ENCODE measurements at places on chromosomes 16 and 17.

DNA sequence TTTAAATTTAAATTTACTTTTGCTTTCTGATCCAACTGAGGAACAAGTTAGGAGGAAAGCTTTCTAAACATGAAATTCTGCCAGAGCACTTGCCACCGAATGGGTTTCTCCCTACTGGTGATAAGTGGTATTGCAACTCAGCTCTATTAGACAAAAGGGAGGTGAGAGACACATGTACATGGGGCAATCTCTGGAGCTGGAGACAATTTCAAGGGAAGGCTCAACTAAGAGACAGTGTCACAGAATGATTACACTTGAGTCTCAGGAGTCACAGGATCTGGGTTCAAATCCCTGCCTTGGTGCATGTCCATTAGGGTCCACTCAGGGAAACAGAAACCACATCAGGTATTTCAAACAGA is 37.4 kb downstream of the SOCS1 start:
- DNase-seq: no peak

GRCh38 chr16:22093996-22094395 is 1.7 kb downstream of the VWA3A start:
- no peak for DNase-seq

- DNase-seq: no peak
Measured at GRCh38 chr17:37045351-37045922, 96.7 kb downstream of the AATF start.

- no peak for DNase-seq
Measured at GRCh38 chr16:28494121-28494851, at the start of gene APOBR. Gene APOBR (plus strand): TSS chr16:28494643. CDS start chr16:28494682, 39 bp downstream.

DNA sequence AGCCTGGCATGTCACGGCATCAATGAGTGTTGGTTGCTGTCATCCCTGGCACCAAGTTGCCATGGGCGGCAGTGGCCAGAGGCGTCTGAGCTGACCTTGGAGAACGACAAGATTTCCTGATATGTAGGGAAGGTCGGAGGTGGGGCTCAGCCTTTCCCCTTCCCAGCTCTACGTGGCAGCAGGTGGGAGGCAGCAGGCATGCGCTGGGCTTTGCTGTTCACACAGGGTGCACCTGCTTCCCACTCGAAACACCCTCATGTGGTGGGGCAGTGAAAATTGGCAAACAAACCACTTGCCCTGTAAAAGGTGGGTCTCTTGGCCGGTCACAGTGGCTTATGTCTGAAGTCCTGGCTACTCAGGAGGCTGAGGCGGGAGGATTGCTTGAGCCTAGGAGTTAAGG is 12.3 kb upstream of the TFAP4 start:
- DNase-seq: no peak

GRCh38 chr17:2789700-2790099 is 6.5 kb upstream of the RAP1GAP2 start:
- DNase-seq: no peak

DNA sequence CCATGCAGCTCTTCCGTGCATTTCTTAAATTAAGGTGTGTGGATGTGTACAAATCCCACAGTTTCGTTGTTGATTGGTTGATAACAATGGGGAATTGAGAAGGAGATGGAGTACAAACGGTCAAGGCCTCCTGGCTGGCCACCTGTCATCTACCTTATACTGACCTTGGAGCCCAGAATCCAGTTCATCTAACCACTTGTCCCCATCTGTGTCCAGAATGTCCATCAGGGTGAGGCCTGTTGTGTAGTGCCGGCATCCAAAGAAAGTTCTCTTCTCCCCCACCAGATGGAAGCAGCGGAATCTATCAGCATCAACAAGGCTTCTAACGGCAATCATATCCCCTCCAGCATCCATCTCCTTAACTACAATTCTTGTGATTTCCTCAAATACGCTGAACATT is 1.5 kb downstream of the GSDMB start:
- DNase-seq: no peak

DNA sequence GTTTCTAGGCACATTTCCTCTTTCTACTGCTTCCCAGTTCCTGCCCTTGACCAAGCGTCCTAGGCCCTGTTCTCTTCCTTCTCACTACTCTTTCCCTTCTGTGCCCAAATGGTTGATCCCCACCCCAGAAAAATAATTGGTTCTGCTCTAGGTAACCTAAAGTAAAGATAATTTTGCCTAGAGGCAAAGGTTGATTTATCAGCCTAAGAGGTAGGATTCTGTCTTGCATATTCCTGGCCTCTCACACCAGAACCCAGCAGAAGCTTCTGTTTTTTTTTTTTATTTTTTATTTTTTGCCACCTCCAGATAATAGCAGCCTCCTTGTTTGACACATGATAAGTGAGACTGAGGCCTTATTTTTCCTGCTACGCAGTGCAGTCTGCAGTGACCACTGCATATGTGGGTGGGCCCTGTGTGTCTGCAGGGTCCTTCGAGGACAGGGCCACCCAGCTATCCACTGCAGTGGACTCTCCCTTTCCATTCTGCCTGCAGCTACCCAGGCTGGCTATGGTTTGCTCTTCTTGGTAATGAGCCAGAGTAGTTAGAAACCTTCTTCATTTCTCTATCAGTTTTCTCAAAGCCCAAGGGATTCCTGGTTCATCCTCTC is 701 bp downstream of the PIPOX start:
- DNase-seq: no peak

DNA sequence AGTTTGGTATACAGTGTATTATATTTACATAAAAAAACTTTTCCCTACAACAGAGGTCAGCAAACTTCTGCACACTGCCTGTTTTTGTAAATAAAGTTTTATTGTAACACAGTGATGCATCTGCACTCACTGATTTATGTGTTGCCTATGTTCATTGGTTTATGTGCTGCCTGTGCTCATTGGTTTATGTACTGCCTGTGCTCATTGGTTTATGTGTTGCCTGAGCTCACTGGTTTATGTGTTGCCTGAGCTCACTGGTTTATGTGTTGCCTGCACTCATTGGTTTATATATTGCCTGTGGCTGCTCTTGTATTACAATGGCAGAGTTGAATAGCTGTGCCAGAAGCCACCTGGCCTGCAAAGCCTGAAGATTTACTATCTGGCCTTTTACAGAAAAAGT is 81.6 kb downstream of the MYH11 start:
- DNase-seq: peak; percentile 42

- no peak for DNase-seq
Measured at GRCh38 chr16:7566360-7566759, 233.7 kb downstream of the RBFOX1 start.

DNA sequence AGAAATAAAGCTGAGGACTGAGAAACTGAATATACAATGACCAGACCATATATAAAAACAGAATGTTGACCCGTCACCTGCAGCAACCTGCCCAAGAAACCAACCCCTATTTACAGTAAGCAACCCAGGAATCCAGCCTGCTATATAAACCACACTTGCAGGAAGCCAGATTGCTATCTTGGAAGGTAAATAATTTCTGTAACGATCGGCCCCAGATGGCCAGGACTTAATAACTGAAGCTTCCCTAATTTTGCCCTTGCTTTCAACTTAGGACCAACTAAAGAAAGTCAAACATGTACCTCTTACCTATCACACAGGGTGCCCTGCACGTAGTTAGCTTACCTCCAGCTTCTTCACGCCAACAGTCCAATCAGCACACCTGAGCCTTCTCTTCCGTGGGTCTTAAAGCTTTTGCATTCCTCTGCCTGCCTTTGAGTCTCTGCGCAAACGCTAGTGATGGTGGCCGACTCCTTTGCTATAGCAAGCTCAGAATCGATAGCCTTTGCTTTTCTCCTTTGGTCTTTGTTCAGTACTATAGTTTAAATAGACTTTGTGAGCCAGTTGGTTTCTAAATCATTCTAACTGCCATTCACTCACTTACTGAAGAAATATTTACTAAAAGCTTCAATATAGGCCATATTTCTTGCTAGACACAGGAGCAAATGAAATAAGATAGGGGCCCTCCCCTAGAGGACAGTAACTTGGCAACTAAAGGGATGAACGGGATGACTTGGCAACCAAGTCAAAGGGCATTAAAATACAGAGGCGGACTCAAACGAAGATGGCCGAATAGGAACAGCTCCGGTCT is 31.3 kb downstream of the MPHOSPH6 start:
- DNase-seq: no peak

DNA sequence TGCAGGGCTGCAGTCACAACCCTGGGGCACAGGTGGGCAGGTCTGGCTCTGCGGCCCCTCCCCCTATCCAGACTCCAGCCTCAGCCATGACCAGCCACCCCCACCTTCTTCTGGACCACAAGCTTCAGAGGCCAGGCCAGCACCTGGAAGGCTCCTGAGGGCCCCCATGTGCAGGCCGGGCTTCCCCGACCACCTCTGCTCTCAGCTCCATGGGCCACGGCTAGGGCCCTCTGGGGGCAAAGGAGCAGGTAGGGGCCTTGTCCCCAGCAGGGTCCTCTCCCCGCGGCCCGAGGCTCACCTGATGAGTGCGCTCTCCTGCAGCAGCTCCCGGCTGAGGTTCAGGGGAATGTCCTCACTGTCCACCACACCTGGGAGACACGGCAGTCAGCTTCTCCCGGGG is 16.9 kb downstream of the DNASE1 start:
- no peak for DNase-seq

GRCh38 chr17:73560661-73561060 is 83.6 kb downstream of the SDK2 start:
- DNase-seq: no peak

GRCh38 chr16:68445458-68445857 is 2.9 kb downstream of the SMPD3 start:
- DNase-seq: peak; percentile 79

GRCh38 chr17:70636517-70637133 is 467.3 kb downstream of the KCNJ2 start:
- peak; percentile 41 for DNase-seq

GRCh38 chr16:27947696-27948095 is 115.8 kb downstream of the GSG1L start:
- no peak for DNase-seq

GRCh38 chr16:83248735-83249463 is 558.9 kb upstream of the HSBP1 start:
- no peak for DNase-seq

GRCh38 chr16:84650062-84650991 is 2.0 kb downstream of the KLHL36 start:
- no peak for DNase-seq

DNA sequence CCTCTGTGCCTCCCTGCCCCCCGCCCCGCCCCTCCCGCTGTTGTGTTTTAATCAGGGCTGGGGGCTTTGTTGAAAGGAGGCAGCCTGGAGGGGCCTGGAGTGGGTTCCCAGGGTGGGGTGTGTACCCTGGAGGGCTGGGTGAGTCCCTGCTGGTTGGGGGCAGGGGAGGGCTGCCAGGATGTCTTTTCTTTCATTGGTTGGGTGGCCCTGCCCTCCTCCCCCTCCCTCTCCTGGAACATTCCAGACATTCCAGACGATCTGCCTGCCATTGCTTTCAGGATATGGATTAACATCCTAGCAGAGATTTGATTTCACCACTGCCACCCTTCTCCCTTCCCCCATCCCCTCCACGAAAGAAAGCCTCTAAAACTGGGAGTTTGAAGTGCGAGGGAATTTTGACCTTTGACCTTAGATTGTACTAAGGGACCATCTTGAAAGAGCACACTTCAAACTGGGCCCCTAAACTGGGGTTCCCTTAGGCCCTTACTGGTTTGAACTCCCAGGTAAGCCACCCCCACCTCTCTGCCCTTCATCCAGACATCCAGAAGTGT is 25.3 kb downstream of the IGF2BP1 start:
- DNase-seq: no peak

DNA sequence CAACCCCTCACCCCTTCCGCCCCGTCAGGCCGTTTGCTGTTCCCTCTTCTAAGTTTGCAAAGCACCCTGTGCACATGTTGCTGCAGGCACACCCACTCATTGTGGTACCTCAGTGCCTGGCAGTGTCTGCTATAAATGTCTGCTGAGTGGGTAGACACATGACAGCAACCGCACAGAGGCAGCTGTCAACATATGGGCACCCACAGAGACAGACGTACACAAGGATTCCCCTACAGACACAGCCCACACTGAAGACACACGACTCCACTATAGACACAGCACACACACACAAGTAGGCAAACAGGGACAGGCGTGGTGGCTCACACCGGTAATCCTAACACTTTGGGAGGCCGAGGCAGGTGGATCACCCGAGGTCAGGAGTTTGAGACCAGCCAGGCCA is 17.8 kb upstream of the CRK start:
- DNase-seq: no peak

GRCh38 chr17:5561736-5562571 is 22.4 kb downstream of the NLRP1 start:
- DNase-seq: no peak

DNA sequence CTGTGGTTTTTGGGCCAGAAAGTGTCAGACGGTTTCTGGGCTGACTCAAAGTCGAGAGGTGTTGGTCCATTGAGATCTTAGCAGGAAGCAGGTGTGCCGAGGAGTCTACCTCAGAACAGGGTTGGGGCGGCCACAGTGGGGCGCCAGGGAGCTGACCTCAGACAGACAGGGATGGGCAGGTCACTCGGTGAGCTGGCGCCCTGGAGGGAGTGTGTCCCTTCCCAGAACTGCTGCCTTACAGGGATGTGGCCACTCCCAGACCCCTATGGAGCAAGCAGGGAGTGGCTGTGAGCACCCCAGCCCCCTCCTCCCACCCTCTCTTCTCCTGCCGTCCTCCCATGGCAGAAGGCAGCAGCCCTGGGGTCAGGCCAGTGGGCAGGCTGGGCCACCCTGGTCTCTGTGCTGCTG is 14.0 kb upstream of the DPEP1 start:
- DNase-seq: peak; percentile 72

DNA sequence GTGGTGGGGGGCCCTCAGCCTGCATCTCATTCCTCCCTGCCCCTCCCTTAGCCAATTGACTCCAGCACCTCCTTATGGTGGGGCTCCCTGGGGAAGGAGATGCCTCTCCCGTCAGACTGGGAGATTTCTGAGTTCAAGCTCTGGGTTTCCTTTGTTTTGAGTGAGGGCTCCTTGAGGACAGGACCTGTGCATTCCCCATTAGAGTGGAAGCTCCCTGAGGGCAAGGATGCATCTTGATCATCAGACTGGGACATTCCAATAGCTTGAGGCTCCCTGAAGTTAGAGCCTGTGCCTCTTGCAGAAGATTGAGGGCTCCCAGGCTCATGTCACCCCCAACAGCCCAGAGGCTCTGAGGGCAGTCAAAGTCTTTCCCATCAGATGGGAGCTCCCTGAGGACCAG is 23.6 kb downstream of the TNS4 start:
- DNase-seq: no peak

GRCh38 chr16:68378436-68379415 is 67.9 kb downstream of the PRMT7 start:
- peak; percentile 61 for DNase-seq

DNA sequence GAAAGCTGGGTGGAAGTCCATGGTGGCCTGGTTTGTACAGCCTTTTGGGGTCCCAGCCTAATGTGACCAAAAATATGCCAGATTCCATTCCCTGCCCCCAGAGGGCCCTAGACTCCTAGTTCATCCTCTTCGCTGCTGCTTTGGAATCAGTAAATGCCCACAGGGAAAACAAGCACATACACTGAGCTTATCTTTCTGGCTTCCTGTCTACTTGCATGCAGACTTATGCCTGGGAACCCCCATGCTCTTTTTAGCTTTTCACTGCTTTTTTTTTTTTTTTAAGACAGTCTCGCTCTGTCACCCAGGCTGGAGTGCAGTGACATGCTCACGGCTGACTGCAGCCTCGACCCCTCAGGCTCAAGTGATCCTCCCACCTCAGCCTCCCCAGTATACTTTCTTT is 6.2 kb upstream of the CD300LG start:
- DNase-seq: no peak
